Stimulated activated CD8-positive, alpha-beta memory T cell treated with anti-CD3 and anti-CD28 coated beads, Interleukin-12 subunit alpha, Interleukin-12 subunit beta, amount 100 ng/mL, for 4 hours (primary cell): ENCODE measurements at places on chromosomes 7 and 10.

DNA sequence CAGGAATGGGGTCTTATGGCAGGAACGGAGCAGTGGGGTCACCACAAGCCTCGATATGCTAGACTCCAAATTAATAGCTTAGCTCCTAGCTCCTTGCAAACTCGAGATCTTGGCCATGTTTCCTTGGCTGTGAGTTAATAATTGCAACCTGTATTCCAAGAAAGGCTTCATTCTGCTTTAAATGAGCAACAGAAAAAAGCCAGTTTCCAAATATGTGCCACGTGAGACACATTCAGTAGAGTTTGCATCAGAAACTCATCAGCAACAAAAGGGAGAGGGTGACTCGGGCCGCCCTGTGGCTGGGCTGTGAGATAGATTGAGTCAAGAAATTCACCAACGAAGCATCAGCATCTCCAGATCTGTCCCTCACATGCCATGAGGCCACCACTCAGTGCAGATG lies 112.0 kb downstream of the NPTX2 start:
- no peak for DNase-seq

DNA sequence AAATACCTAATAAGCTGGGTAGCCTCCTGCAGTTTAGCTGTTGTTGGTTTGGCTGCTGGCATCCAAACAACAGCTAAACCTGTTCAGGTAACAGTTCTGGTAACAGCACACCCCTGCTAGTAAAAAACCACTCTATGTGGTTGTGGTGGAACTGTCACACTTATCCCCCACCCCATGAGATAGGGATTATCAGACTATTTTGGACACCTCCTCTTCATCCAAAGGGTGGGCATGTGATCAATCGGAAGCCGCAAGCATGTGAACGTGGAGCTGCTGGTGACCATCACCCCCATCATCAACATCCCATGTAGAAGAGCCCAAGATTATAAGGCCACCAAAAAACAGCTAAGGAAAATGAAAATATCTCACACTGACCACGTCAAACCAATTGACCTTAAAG lies 2.5 kb downstream of the MTPAP start:
- no peak for DNase-seq

- DNase-seq: no peak
Measured at GRCh38 chr7:93043385-93043985, 74.3 kb downstream of the SAMD9 start.

DNA sequence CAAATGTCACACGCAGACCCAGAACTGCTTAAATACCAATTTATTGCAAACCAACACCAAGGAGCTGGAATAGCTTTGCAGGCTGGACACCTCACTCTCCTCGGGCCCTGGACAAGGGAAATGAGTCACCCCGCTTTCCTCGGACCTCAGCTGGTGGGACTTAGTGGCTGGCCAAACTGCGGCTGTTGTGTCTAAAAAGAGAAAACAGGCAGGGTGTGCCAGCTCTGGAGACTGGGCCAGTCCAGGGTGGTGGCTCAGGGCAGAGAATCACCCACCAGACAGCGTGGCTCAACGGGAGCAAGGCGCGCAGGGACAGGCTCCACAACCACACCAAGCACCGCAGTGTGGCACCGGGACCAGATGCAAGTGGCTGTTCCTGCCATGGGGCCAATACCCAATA lies 58.2 kb upstream of the CAMK2B start:
- no peak for DNase-seq

DNA sequence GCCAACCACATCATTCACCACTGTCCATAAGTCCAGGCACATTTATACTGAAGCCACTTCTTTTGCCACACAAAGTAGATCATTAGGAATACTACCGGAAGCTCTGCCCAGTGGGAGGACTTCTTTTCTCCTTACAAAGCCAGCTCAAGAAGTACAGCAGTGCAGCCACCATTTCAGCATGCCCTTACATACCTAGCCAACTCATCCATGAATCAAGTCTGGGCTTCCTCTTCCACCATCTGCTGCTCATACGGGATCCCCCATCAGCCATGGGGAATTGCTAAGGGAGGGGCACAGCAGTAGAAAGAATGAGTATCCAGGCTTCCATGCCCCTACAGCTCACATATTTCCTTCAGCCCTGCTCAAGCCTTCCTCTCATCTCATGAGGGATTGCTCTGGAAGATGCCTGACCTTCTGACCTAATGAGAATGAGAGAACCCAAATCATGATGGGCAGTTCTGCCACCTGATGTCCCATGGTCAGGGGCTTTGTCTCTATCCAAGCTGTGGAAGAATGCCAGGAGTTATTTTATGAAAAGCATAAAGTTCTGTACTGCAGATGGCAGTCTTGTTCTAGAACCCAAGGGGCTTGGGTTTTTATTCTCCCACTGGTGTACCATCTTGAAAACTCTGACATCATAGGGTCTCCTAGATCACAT lies 39.5 kb downstream of the ACSM6 start:
- no peak for DNase-seq

GRCh38 chr7:95397381-95397780 lies 1.2 kb upstream of the PON3 start:
- DNase-seq: no peak

DNA sequence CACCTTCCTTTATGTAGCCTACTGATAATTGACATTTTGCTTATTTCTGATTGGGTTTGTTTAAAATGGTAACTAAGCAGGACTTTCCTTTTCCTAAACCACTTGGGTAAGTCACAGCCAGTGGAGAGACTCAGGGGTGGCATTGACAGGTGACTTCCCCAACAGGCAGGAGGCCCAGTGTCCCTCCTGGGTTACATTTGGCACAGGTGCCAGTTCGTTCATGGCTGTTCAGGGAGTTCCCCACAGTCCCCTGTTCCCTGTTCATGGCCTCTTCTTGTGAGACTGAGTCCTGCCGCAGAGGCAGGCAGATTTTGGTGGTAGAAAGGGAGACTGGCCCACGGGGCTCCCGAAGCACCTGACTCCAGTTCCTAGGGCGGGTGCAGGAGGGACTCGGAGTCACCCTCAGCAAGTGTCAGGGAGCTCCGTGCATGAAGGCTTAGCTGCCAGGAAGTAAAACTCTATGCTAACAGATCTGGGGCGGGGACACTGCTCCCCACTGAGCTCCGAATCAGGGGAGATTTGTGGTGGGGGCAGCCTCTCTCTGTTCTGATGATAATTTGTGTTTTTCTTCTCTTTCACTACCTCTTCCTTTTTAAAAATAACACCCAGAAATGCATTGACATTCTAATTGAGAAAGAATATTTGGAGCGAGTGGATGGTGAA lies 84.1 kb downstream of the EZH2 start:
- DNase-seq: no peak

GRCh38 chr10:34859170-34859569 lies 44.1 kb upstream of the PARD3 start:
- no peak for DNase-seq

GRCh38 chr7:131483586-131483985 lies 72.8 kb downstream of the PODXL start:
- DNase-seq: no peak

- DNase-seq: no peak
Measured at GRCh38 chr10:104002911-104003310, 36.0 kb downstream of the SLK start.

DNA sequence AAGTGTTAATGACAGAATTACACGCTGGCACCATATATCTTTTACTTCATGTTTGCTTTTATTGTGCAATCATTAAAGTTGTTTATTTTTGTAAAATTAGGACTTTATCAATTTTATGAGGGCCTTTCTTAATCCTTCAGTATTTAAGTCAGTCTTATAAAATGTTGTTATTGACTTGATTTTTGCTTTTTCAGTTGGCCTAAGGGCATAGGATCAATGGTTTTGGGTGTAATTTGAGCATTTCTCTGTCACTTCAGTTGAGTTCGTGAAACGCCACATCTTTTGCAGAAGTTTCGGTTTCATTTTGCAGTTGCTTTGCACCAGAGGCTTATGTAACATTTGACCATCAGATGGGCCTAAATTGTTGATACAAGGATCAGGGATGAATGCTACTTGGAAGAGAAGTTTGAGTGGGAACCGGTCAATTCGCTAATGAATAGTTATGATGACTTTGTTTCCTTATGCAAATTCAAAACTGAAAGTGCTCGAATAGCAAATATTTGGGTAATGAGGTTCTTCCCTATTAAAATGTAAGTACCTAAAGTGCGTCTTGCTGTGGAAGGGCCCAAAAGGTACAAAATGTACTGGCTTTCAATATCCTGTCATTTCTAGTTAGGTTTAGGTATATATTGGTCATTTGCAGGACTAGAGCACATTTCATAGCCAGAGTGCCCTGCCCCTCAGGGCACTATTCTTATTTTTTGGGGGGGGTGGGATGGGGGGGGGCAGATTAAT lies 340.9 kb downstream of the LRMDA start:
- DNase-seq: no peak

- DNase-seq: no peak
Measured at GRCh38 chr7:106486331-106486730, 174.6 kb downstream of the CCDC71L start.

DNA sequence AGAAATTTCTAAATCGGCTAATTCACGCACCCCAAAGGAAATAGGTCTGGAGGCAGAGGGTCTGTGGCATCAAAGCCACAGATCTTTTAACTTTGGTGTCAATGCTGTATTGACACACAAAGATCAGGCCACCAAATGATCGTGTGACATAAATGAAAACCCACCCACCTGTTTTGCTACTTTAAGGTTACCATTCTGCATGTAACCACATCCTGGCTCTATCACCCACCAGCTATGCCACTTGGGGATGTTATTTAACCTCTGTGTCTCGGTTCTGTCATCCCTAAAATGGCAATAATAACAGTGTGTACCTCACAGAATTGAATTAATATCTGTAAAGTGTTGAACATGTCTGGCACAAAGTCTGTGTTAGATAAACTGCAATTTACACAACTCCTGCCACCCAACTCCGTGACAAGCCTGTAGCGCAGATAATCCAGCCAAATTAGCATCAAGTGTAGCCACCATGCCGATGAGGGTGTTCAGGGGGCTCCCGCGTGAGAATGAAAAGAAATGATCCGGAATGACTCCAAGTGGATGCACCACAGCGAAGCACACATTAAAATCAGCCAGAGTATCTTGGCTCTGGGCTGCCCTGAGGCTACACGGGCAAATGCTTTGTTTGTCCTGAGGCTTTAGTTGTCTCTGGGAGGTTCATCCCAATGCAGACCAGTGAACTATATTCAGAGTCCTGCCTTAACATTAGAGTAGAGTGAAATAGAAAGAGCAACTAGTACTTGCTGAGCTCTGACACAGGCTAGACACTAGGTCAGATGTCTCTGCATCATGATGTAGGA lies 158.4 kb upstream of the NEBL start:
- DNase-seq: no peak

GRCh38 chr7:102230593-102230992 lies 56.1 kb upstream of the SH2B2 start:
- DNase-seq: no peak

GRCh38 chr7:43405948-43406347 lies 177.0 kb upstream of the STK17A start:
- DNase-seq: no peak
